ENCODE measurements at places on chromosomes 7 and 10. TPM values are rescaled to one million over a fixed set of nuclear protein-coding genes. Genes with fewer than 3 reads are reported as not detected.

DNA sequence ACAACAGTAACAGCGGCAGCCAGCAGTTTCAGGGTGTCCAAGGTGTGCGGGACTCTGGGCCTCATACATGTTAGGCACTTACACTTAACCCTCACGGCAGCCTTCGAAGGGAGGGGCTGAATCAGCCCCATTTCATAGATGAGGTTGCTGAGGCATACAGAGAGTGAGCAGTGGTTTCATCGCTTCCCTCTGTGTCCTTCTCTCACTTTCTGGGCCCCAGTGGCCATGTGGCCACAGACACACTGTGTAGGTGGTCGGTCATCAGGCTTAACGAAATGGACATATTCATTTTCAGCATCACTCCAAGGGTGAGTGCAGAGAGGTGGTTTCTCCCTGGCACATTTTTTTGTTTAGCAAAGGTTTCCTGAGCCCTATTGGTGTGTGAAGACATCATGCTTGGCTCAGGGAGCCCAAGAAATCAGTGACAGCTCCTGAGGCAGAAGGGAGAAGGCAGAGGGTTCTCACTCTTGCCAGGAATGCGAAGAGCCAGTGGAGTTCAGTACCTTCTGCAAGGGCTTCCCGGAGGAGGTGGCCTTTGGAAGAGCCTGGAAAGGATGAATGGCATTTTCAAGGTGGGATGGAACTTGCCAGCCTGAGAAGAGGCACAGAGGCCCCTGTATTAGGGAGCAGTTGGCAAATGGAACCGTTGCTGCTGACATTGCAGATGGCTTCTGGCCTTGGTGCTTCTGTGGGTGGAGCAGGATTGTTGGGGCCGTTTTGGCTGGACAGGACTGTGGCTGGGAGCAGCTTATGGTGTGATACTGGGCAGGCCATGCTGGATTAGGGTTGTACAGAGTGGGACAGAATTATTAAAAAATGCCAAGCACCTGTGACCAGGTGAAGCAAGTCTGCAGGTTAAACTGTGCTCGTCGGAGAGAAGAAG, 61.7 kb upstream of the PPIF start:
- DNase-seq: no peak

DNA sequence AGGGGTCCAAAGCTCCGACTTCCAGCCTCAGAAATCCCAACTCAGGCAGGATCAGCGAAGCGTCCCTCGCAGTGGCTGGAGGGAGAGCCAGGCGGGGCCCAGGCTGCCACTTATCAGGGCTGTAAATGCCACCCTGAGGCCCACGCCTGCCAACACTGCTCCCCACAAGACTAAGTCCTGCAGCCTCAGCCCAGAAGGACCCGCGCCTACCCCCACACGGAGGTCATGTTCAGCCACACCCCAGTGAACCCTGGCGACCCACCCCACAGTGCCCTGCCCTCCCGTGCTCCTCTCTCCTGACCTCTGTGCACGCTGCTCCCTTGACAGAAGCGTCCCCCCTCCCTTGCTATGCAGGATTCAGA, 3.2 kb downstream of the PSMG3 start:
- DNase-seq: no peak

GRCh38 chr7:159147246-159147645, 2.6 kb upstream of the VIPR2 start:
- DNase-seq: no peak

DNA sequence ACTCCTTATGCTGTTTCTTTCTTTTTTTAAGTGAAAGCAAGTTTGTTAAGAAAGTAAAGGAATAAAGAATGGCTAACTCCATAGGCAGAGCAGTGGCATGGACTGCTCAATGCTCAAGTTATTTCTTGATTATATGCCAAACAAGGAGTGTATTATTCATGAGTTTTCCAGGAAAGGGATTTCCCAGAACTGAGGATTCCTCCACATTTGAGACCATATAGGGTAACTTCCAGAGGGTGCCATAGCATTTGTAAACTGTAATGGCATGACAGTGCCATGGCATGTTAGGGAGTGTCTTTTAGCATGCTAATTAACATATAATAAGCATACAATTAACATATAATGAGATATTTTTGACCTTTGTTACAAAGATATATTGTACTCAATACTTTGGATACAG, 1034.5 kb upstream of the PHF14 start:
- no peak for DNase-seq

GRCh38 chr7:99928994-99929729, at the start of gene GJC3:
Gene GJC3 (minus strand): TSS chr7:99929620. CDS start chr7:99929620, 0 bp downstream.
- no peak for DNase-seq

PTN gene
- polyA plus RNA-seq: 44.9 TPM
